ENCODE measurements at places on chromosomes 7 and 10.

DNA sequence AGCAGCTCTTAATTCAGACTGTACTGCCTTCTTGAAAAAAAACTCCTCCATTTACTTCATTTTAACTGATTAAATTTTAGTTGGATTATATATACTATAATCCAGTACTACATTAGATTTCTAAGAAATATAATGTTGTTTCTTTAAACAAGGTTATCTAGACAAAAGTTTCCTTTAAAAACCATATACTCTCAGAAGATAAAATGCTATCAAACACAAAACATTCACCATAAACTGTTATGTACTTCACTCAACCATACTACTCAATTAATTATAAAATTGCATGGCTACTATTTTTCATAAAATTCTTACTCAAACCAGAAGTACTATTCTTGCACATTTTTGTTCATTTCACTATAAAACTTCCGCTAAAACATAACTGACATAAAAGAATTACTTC is 12.7 kb downstream of the GPR22 start:
- no peak for DNase-seq

GRCh38 chr10:1115607-1115955 is 59.4 kb downstream of the WDR37 start:
- DNase-seq, result no peak

- no peak for DNase-seq
These were observed 681.3 kb downstream of the TNS3 start for GRCh38 chr7:46900312-46901263.

- DNase-seq, result no peak
These were observed 115.8 kb upstream of the PRR15 start for GRCh38 chr7:29447828-29448227.

- DNase-seq, result no peak
These were observed 41.2 kb upstream of the AGR3 start for GRCh38 chr7:16923019-16923418.

DNA sequence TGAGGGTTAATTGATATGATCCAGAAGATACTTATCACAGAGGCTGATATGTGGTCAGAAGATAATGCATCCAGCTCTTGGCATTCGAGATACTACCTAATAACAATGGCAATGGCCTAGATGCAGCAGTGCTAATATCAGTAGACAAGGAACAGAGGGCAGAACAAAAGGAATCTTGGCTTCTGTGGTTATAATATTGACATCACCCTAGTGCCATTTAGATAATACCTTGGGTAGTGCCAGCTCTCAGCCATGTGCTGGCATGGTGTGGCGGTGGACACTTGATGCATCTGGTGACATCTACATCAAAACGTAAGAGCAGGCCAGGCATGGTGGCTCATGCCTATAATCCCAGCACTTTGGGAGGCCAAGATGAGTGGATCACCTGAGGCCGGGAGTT is 101.8 kb downstream of the CALN1 start:
- DNase-seq, result no peak

DNA sequence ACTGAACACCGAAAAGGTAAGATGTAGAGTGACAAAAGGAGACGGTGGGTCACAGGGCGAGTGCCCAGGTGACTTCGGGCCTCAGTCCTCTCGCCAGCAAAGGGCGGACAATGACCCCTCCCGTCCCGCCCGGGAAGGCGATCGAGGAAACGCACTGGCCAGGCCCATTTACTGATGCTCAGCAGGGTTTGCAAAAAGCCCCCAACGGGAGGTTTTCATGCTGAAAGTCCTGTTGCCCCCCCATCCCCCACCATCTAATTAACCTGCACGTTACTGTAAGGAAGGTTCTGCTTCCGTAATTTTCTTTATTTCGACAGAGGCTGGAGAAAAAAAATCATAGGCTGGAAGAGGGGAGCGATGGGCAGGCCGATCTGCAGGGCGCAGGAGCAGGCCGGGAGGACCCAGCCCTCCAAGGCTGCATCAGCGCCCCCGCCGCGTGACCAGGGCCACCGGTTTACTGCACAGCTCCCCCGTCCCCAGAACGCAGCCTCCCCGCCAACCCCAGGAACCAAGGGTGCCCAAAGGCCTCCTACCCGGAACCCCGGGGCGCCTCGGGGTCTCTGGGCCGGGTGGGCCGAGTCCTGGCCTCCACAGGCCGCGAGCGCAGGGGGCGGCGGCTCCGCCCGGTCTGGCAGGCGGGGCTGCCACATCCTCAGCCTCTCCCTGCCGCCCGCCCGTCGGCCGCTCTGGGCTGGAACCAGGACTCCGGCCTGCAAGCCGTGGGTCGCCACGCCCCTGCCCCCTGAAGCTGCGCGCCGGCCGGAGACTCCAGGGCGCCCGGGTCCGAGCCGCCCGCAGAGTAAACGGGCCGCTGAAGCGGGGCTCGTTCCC is 613 bp downstream of the OAT start:
- DNase-seq, result peak; percentile 20
